ENCODE measurements at places on chromosomes 4 and X.

GRCh38 chr4:43837171-43837570 lies 611.4 kb downstream of the KCTD8 start:
- no peak for DNase-seq

DNA sequence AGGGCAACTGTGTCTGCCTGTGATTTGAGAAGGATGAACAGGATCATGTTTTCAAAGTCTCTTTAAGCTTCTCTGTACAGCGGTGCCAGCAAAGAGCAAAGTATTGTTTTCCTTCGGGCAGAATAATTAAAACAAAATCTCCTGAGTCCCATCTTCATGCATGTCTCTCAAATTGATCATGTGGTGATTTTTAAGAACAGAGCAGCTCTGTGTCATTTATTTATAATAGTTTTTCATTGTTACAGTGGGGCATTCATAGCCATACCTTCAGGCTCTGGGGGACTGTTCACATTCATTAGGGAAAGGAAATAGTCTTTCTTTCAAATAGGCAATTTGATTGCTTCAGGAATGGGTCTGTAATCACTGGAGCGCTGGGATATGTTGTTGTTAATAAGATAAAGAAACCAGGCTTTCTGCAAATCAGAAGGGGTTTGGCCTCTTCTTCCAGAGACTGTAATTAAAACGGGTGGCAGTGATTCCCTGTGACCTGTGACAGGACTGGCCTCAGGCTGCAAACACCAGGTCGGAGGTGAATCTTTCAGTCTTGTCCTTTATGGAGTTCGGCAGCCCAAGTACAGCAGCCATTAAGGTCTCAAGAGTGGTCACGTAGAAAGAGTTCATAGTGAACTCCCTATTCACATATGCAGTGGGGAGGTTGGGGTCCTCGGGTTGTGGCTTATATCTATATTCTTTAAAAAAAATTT lies 29.3 kb upstream of the CBR4 start:
- no peak for DNase-seq

DNA sequence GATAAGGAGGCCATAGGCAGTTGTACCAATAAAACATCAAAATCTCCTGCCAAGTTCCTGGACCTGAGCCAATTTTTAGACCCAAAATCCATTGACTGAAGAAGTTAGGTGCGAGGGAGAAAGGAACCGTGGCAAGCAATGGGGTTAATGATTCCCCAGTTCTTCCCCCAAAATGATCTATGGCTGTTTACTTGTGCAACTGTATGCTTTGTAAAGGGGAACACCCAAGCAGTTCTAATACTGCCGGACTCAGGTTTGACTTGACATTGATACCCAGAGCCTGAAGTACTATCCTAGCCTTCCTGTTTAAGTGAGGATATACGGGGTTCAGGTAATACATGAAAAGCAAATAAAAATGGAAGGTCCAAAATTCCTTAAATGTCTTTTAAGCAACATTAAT lies 6.7 kb upstream of the EIF4E start:
- no peak for DNase-seq

- no peak for DNase-seq
Observed at GRCh38 chr4:17232566-17233253, 279.2 kb downstream of the QDPR start.

GRCh38 chr4:53057679-53058078 lies 195.6 kb downstream of the RASL11B start:
- DNase-seq = no peak

GRCh38 chr4:135418353-135418752 lies 1216.8 kb upstream of the PABPC4L start:
- no peak for DNase-seq
